ENCODE measurements at places on chromosomes 5 and 9. TPM values are rescaled to one million over a fixed set of nuclear protein-coding genes. Genes with fewer than 3 reads are reported as not detected.
A peak's percentile ranks its signal among the peaks of the same experiment; 100 is the strongest.

DNA sequence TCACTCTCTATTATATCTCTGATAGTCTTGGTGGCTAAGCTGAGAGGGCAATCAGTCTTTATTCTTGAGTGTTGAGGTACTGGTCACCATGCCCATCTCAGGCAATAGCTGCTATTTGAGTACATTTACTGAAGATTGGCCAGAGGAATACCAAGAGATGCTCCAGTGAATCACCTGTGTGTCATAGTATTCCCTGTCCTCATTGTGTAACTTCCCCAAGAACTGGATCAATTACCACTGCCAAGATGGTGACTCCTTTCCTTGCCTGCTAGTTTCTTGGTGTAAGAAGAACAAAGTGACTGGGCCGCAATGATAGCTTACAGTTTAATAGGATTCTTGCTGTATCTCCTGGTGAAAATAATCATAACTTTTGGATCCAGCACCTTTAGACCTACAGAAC lies 418.7 kb upstream of the KIF2A start:
- DNase-seq, result no peak

DNA sequence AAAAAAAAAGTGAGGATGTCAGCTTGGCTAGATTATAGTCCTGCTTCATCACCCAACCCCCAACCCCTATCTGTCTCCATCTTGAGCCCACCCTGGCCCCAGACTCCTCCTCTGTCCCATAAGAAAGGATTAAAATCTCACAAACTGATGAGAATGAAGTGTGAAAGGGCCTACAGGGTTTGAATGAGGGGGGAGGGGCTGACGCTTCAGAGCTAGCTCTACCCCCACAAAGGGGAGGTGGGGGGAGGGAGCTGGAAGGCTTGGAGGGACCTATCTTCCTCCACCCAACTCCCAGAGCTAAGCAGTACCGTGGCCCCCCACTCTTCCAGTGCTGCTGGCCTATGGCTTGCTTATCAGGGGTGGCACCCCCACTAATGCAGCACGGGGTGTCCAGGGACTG lies 43.7 kb upstream of the HAND1 start:
- DNase-seq, result no peak

- no peak for DNase-seq
Measured at GRCh38 chr9:120587328-120587727, 7.4 kb upstream of the CDK5RAP2 start.

DNA sequence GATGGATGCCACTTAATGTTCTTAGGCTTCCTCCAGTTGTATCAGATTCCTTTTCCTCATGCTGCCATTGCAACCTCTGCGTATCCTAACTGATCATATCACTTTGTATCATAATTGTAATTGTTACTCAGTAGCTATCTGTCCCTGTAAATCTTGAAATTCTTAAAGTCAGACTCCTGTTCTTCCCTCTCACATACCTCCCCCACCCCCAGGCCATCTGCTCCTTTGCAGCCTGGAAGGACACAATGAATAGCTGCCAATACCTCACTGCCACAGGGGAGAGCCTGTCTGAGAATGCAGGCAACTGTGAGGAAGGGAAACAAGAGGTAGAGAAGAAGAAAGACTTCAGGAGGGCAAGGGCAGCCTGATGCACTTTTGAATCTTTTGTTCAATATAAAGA lies 228.5 kb downstream of the ENC1 start:
- DNase-seq, result no peak

GRCh38 chr5:154444556-154445421 lies 1.0 kb upstream of the SAP30L start:
- DNase-seq, result peak; percentile 11

DNA sequence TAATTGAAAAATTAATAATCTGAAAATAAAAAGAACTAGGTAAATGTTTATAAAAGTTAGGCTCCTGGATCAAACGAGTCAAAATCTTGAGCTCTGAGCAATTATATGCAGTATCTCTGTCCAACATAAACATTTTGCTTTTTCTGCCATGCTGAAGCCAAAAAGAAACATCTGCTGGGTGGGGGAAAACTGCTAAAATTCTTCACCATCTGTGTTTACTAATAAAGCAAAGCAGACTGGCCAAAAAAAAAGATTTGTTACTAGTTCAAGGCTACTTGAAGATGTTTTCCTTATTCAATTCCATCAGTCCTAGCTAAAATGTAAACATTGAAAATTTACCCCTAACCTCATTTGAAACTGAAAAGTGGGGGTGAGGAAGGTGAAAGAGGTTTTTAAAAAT lies 29.7 kb downstream of the GTF3C4 start:
- no peak for DNase-seq

DNA sequence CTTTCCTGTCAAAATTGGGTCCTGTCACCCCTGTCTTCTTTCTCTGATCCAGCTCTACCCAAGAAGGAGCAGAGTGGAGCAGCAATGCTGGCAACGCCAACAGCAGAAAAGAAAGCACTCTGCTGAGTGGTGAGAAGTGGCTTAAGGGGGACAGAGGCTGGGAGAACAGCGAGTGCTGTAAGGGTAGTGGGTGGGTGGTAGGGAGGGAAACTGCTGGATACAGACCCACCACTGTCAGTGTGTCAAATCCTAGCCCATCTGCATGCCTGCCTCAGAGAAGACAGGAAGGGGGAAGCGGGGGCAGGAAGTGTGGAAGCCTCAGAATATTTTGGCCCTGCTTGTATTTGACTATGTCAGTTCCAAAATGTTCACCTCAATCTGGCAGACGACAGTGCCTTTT lies 170.4 kb upstream of the MAST4 start:
- DNase-seq, result no peak

- peak; percentile 5 for DNase-seq
Measured at GRCh38 chr5:133605323-133605722, 7.0 kb downstream of the FSTL4 start.

DNA sequence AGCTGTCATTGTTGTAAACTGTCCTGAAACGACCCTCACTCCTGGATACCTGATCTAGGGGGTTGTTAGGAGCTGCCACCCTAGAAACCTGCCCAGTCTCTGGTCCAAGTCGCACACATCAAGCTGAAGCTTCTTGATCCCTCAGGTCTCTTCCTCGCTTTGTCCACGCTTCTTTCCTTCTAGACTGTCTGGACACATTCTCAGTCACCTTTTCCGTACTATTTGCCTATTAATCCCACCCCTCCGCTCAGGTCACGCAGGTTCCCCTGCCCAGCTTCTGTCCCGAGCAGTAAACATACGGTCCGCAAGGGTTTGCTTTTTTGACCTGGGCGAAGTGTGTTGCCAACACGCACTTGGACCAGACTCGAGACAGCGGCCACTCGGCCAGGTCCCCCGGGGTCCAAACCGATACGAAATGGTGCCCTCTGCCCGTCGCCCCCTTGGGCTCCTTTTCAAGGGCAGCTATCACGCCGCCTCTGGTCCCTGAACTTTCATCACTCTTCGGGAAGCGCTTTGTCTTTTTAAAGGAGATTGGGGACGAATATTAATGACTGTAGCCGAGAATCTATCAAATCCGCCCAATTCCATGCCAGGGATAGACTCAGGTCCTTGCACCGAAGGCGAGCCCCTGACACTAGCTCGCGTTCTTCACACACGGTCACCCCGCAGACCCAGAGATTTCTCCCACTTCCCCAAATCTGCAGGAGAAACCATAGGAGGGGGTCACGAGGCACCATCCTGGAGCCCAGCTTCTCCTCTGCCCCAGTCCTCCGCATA lies 814 bp downstream of the PLCXD3 start:
- no peak for DNase-seq

- no peak for DNase-seq
Measured at GRCh38 chr9:91948101-91948596, 1.9 kb downstream of the ROR2 start.

The OR1L8 gene
- total RNA-seq, result not detected

DNA sequence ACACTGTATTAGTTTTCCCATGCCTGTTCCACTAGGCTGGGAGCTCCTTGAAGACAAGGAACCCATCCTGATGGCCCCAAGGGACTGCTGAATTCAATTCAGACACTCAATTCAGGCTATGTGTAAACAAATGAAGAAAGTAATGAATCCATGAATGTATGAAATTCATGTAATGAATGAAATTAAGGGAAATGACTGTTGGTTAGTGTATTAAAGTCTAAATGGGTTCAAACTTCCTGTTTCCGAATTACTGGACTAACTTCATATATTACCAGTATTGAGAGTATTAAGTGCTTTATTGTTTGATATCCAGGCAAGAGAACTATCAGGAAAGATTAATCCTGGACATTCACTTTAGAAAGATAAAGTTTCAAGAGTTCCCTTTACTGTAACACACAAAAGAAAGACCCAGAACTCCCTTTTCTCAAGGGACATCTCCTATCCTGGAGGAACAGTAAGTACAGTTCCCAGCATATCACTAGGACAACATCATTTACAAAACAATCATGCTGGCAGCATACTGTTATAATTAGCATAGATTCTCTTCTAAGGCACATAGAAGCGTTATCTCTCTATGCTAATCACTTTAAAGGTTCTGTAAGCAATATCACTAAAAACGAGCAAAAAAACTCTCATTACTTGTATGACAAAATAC lies 28.5 kb upstream of the IFNK start:
- no peak for DNase-seq

The IL13 gene
- total RNA-seq, result not detected

DNA sequence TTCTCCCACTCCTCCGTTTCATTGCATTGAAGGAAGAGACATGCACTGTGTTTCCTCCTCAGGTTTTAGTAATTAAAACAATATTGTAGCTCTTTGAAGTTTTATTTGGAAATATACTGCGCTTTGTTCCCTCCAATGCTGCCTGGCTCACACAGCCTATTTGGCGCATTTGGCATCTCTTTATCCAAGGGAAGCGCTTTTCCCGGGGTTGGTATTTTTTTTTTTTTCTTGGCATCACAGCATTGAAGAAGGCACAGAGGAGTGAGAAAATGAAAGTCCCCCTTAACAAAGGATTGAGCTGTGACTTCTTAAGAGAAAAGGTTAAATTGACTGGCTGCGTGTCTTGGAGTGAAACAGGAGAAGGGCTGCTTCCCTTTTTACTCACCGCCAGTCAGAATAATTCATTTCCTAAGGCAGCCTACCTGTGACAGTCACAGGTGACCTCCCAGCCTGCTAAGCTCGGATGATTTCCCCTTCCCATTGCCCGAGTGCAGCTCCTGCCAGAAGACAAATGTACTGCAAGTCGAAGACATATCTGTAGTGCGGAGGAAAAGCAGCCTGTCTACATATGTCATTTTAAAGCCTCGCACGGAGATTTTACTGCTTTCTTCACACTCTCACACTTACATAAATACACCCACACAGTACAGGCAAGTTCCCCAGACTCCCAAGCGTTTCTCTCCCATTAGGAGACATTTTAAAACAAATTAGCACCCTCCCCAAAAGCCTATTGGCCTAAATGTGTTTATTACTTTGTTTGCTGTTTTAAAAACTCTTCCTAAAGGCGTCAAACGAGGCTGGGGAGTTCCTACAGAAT lies 665.5 kb upstream of the ZNF608 start:
- peak; percentile 25 for DNase-seq

DNA sequence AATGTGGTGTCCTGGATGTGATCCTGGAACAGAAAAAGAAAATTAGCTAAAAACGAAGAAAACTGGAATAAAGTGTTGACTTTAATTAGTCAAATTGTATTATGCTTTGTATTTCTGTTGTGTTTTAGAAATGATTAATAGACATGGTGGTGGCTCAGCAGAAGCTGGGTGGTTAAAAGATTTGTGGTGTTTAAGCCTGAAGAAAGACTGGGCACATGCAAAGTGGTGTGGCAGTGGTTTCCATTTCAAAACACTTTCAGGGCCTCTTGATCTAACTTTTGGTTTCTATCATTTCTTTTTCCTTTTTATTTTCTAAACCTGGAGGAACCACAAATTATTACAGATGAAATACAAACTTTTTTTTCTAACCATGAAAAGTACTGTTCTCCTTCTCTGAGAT lies 44.1 kb downstream of the ADGRV1 start:
- no peak for DNase-seq

The EGR1 gene
- 1.7 TPM for total RNA-seq

GRCh38 chr9:97077452-97078295 lies 38.7 kb upstream of the CTSV start:
- no peak for DNase-seq

DNA sequence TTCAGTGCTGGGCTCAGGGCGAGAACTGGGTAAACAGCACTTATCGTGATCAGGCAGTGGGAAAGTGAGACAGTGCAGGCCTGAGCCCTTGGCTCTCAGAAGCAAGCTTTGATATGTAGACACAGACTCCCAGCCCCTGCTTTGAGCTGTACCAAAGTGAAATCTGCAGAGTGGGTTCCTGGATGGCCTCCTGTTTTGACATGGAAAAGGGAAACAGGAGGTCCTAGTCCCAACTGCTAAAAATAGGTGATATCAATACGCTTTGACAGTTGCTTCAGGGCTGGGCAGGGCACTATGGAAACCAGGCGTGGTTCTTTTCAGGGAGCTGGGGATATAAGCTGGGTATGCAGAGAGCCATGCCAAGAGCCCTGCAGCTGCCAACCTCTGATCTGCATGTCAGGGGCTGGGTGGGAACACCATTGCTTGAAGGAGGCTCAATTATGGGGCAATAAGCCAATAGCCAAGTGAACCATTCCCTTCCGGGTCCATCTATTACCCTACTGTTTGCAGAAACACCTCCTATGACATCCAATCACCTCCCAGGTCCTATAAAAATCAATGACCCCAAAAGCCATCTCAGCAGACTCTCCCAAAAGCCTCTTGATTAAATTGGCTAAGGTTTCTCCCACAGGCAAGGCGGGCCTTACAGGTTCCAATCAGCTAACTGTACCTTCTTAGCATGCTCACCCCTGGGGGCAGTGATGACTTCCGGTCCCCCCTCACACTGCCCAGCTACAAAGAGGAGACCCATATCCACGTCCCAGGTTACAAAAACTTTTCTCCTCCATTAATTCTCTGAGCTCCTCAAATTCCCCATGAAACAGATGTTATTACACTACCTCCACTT lies 45.8 kb downstream of the EPB41L4B start:
- DNase-seq, result no peak

GRCh38 chr5:14504332-14504727 lies 77.3 kb upstream of the OTULINL start:
- DNase-seq, result no peak

DNA sequence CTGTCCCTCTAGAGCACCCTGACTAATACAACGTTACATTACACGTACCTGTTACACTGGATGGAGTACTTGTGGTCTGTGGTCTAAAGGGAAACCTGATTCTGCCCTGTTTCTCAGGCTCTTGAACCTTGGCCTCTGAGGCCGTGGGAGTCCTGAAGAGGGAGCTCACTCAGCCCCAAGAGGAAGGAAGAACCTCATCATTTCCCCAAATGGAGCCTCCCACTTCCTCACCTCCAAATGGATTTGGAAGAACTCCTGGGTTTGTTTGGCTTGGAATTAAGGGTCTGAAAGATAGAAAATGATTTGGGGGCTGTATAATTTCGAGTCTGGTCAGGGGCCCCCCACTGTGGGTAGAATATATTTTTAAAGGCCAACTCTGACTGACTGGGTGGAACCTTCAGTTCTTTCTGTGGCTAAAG lies 200.2 kb downstream of the SEMA6A start:
- DNase-seq, result no peak

The C5orf58 gene
- not detected for total RNA-seq

- DNase-seq, result peak; percentile 60
Measured at GRCh38 chr5:163695830-163696578, 190.6 kb downstream of the MAT2B start.

The OR2Y1 gene
- not detected for total RNA-seq

The HACD4 gene
- 0.24 TPM for total RNA-seq

GRCh38 chr9:5874048-5874447 lies 16.6 kb upstream of the MLANA start:
- no peak for DNase-seq

The PAPPA gene
- total RNA-seq, result 0.20 TPM

All from RPMI7951 (cell line).